RPMI8226 (cell line): ENCODE measurements at places on chromosomes 13 and 19.
A peak's percentile ranks its signal among the peaks of the same experiment; 100 is the strongest.

GRCh38 chr13:79271616-79272015 lies 134.4 kb downstream of the RBM26 start:
- no peak for DNase-seq

DNA sequence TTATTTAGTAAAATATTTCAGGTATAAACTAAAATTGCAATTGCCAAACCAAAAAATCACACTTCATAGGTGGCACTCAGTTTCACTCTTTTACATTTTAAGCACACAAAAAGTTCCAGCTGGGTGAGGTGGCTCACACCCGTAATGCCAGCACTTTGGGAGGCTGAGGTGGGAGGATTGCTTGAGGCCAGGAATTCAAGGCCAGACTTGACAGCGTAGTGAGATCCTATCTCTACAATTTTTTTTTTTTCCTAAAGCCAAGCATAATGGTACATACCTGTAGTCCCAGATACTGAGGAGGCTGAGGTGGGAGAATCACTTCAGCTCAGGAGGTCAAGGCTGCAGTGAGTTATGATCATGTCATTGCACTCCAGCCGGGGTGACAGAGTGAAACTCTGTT lies 20.6 kb upstream of the SLC46A3 start:
- no peak for DNase-seq

DNA sequence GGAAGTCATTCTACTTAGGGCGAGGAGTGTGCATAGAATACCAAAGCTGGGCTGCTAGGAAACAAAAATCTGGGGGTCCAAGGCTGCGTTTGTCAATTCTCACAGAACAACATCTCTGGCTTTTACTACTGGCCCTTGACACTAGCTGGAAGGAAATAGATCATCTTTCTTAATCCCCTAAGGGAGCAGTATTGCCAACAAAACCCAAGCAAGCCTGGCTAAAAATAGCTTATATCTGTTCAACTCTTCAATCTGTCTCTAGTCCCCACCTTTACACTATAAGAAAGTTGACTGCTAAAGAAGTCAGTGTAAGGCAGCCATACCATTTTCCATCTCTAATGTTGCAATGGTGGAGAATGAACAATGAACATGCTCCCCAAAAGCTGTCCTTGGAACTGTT lies 107.8 kb upstream of the SPRY2 start:
- DNase-seq = no peak

DNA sequence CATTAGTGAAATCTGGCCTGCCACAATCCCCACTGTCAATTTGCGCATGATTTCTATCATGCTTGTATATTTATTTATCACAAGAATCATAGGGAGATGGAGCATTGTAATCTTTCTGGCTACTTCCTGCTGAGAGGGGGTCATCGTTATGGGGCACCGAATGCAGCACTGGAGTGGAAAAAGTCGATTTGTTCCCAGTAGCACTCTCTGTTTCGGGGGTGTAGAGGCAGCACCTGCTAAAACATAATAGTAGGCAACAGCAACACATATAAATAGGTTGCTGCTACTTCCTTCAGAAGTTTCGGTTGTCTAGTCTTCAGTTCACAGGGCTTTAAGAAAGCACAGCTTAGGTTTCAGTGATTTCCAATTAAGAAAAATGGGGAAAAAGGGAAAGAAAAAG lies 23.4 kb upstream of the CEACAM21 start:
- peak; percentile 61 for DNase-seq

DNA sequence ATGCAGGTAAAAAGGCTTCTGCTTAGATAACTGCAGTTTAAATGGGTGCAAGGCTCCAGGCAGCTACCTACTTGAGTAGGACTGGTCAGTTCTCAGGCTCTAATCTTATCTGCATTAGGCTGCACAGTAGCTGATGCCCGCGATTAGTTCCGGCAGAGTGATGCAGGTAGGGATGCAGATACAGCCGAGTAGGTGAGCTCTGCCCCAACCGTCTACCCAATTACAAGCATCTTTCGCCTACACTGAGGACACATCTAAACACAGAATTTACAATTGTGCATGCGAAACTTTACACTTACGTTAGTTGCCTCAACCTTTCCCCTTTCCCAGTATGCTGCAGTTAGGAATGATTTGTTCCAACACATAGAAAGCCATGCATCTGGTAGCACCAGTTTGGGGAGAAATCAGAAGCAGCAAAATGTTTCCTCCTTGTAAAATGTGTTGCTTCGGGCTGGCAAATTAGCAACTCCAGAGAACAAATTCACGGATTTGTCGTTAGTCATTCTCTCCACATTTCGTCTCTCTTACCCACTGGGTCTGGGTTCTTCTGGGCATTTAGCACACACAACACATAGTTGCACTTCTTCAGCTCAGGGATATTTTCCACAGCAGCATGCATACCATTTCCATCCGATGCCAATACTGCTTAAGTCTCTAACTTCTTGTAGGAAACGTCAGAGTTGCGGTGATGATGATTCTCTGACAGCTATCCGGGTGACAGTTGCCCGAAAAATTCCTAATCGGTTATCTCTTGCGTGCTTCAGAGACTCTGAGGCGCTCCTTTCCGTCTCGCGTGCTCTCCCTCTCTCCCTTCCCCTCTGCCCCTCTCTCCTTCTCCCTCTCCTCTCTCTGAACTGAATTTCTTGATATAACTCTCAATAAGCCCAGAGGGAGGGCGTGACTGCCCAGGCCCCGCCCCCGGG lies at the start of gene PCDH9:
TSS of gene PCDH9 (minus strand) at position 856 of the 923 bp plus-strand sequence. CDS start 1,896 bp downstream, outside the sequence.
- no peak for DNase-seq

GRCh38 chr13:43150369-43151207 lies 127.2 kb downstream of the DNAJC15 start:
- DNase-seq = no peak

DNA sequence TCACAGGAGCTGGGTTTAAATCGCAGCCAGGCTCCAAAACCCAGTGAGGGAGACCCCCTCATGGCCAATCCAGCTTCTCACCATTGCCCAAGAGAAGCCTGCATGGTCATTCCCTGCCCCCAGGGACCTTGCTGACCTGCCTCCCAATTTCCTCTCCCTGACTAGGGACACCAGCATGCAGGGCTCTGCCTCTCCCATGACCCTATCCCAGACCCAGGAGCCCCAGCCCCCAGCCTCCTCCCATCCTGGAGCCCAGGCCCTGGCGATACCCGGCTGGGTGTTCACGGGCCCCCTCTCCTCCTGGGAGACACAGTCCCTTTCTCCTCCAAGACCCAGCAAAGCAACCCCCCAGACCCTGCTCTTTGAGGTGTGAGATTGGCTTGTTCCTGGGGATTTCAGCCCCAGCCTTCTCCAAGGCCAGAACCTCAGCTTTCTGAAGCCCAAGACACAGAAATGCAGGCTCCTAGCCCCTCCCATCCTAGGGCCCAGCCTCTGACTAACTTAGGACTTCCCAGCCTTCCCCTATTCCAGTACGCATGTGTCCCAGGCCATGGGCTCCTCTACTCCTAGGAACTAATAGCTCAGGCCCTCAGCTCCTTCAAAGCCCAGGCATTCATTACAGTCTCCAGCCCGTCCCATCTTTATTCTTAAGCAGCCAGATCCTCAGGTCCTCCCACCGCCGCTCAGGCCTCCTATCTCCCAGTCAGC lies 1.1 kb downstream of the GYS1 start:
- DNase-seq = no peak

- no peak for DNase-seq
These were observed 1.3 kb downstream of the NCLN start for GRCh38 chr19:3186891-3187661.

- no peak for DNase-seq
These were observed 51.7 kb upstream of the KPNA3 start for GRCh38 chr13:49844181-49844580.

GRCh38 chr19:28618504-28618903 lies 594.4 kb downstream of the UQCRFS1 start:
- DNase-seq = no peak

DNA sequence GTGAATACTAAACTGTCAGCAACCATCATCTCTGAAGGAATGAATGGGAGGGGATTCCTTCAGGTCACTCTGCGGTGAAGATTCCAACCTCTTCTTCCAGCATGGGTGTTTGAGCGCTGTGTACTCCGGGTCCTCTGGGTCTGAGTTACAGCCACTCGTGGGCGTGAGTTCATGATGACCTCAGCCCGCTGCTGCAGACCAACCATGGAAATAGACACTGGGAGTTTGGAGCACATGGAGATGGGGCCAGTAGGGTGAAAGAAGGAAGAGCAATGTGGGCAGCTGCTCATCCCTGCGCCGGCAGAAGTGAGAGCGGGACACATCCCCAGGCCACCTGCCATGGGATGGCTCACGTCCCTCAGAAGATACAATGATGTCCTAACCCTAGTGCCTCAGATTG lies 16.8 kb upstream of the RAB20 start:
- no peak for DNase-seq

DNA sequence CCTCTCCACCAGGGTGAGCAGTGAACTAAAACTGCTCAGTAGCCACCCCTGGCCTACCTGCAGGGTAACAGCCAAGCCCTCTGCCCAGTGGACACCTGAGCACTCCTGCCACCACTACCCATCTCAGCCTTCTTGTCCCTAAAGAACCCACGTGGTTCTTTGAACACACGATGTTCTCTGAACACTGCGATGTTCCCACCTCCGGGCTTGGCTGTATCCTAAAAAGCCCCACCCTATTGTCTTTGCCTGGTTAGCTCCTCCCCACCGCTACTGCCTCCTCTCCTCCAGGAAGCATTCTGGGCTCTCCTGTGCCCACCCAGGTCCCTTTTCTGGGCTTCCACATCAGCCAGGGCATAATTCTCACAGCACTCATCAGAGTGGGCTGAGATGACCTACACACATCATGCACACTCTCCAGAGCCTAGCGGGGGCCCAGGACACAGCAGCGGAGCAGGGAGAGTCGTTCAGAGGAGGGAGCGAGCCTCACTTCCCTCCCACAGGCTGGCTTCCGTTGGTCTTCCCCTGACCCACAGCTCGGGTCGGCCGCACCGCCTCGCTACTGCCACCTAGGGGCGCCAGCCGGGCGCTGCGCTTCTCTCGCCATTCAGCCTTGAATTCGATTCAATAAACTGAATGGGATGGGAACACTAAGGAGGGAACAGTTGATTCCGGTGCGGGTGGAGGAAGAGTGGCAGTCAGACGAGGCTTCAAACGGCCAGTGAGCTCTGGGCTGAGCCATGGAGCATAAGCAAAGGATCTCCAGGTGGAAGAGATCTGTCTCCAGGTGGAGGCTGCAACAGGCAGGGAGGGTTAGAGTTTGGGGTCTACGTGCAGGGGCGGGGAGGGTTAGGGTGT lies 3.2 kb downstream of the ELAVL1 start:
- DNase-seq = peak; percentile 82

- no peak for DNase-seq
These were observed 6.7 kb downstream of the VWA8 start for GRCh38 chr13:41954226-41954625.

DNA sequence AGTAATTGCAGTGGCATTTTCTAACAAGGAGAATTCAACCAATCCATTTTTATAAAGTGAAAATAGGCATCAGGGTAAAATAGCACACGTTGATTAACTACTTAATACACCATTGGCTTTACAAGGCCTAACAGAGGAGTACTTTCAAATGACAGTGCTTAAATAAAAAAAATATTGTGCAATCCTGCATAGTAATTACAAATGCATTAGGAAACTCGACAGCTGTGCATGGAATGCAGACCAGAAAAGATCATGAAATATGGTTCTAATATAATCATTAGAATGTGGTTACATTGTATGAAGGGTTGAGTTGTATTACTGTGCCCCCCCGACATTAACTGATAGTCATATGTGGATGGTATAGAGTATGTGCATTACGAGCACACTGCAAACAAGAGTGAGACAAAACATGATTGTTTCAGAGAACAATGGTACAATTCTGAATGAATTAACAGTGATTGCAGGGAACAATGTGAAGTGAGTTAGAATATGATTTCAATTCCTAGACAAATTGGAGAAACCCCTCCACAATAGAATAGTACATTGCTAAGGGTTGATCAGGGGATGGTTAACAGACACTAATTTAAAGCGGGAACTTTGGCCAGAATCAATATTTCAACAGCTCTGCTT lies 270.6 kb downstream of the GPC5 start:
- no peak for DNase-seq

GRCh38 chr19:45451131-45451849 lies 16.5 kb upstream of the FOSB start:
- DNase-seq = peak; percentile 68

DNA sequence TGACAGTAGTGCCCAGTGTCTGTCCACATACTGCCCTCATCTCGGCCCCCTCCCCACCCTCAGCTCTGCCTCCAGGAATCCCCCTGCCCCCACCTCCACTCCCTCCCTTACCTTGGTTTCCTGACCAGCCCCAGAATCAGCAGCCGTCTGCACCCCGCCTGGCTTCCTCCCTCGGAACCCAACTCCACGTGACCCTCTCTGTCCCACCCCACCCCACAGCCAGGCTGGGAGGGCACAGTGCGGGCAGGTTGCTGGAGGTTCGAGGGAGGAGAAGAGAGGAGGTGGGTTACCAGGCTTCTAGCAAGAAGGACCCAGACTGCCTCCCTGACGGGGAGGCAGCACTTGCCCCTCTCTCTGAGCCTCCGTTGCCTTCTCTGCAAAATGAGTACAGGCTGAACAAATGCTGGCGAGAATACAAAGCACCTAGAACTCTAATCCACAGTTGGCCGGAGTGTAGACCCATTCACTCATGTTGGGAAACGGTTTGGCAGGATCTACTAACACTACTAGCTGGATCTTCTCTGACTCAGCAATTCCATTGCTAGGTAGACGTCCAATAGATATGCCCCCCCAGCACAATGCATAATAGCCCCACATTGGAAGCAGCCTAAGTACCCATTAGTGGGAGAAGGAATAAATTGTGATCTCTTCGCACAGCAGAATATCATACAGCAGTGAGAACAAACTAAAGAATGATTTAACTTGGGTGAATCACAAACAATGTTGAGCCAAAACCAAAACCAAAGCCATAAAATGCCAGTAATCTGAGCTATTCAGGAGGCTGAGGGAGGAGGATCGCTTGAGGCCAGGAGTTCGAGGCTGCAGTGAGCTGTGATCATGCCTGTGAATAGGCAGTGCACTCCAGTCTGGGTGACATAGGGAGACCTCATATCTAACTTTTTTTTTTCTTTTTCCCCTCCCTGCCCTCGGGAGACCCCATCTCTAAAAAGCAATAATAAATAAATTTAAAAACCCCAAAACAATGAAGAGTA lies at the start of gene RASAL3:
TSS of gene RASAL3 (minus strand) at position 151 of the 992 bp plus-strand sequence. CDS start 186 bp downstream, outside the sequence.
- peak; percentile 69 for DNase-seq

- no peak for DNase-seq
These were observed at the start of gene GARIN5B for GRCh38 chr19:55362990-55363716. TSS of gene GARIN5B (minus strand) at chr19:55363260. CDS start at chr19:55363066, 194 bp downstream.

DNA sequence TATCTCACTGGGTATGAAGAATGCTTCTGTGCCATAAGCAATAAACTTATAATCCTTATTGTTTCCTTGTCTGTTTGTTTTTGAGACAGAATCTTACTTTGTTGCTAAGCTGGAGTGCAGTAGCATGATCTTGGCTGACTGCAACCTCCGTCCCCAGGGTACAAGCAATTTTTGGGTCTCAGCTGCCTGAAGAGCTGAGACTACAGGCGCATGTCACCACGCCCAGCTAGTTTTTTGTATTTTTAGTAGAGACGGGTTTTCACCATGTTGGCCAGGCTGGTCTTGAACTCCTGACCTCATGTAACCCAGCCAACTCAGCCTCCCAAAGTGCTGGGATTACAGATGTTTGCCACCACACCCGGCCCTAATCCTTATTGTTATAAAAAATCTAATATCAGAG lies 112.5 kb downstream of the MYO16 start:
- DNase-seq = no peak
